ENCODE measurements at places on chromosomes 11 and 22. TPM values are rescaled to one million over a fixed set of nuclear protein-coding genes. Genes with fewer than 3 reads are reported as not detected.

Gene SLC22A25
- 0.12 TPM for polyA plus RNA-seq

Gene CD3D
- not detected for polyA plus RNA-seq

Gene PLAAT5
- polyA plus RNA-seq: 5.5 TPM

Gene OR5AP2
- not detected for polyA plus RNA-seq

Gene TANGO2
- 20.9 TPM for polyA plus RNA-seq

Gene P2RX6
- 8.4 TPM for polyA plus RNA-seq

Gene OR10D3
- polyA plus RNA-seq: not detected

Gene HBG2
- 2,582 TPM for polyA plus RNA-seq

DNA sequence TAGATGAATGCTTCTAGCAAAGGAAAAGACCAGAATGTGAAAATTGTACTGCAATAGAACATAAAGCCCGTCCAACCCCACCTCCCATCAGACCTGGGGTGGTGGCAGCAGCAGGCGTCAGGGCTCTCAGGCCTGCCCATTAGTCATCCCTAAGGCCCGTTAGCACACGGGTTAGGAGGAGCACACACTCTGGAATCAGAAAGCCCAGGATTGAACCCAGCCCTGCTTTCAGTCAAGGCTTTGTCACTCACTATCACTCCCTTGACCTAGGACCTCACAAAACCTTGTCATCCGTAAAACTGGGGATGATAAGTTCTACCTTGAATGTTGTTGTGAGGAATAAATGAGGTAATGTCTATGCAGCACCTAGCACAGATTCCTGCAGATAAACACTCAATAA is 26.9 kb downstream of the MICAL3 start:
- no peak for DNase-seq

DNA sequence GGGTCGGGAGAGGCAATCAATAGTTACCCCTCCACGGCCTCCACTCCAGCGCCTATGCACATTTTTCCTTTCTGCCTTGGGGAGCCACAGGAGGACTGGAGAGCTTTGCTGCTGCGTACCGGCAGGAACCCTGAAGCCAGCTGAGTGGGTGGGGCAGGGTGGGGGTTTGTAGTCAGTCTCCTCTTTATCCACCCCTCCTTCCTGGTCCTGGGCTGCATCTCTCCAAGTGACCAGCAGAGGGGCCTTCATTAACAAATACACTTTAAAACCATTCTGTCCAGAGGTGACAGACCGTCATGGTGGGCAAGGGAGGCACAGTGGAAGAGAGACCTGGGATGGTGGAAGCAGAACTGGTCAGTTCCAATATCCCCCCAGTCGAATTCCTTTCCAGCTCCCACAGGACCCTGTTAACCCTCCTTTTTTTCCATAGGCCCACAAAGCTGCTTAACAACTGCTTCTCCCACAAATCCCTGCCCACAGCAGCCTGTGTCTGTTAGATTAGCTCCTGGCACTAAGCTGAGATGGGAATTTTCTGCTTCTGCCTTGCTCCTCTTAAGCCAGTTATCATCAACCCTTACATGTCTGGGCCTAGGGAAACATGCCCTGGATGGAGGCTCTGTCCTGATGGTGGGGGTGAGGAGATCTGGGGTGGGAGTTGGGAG is 3.9 kb upstream of the ABCG4 start:
- no peak for DNase-seq

DNA sequence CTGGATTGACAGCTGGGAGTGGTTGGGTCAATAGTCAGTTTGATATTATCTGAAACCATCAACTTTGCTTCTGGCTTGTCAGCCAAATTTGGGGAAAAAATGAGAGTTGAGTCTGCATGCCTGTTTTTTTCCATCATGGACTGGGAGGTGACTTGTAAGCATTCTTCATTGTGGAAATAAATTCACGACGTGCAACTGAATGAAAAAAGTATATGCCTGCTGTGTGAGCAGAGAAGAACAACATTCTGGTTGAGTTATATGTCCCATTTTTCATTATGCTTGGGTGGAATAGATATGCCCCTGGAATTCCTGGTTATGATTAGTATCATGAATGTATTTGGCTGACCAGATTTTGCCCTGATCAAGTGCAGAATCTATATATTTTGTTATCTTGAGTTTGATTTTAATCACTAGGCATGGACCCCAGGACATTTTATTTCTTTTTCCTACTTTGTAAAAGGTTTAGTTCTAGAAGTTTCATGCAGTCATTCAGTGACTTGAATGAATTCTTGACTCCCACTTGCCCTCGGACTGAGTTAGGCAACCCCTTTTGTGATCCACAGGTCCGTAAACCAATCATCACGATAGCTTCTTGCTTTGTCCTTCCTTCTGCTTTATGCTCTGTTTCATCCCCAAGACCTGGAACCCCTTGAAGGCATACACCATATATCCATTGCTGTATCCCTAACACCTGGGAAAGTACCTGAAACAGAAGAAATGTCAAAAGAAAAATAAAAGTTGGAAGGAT is 205.8 kb downstream of the NAV2 start:
- no peak for DNase-seq

GRCh38 chr11:22234743-22235142 is 41.9 kb downstream of the ANO5 start:
- no peak for DNase-seq

GRCh38 chr11:105071089-105071732 is 26.1 kb upstream of the CARD16 start:
- no peak for DNase-seq

GRCh38 chr11:78227921-78228320 is 39.2 kb downstream of the USP35 start:
- no peak for DNase-seq

- no peak for DNase-seq
These were observed 33.2 kb downstream of the ABCC8 start for GRCh38 chr11:17443423-17443822.

- DNase-seq: no peak
These were observed 31.1 kb upstream of the SYT9 start for GRCh38 chr11:7220636-7221035.

DNA sequence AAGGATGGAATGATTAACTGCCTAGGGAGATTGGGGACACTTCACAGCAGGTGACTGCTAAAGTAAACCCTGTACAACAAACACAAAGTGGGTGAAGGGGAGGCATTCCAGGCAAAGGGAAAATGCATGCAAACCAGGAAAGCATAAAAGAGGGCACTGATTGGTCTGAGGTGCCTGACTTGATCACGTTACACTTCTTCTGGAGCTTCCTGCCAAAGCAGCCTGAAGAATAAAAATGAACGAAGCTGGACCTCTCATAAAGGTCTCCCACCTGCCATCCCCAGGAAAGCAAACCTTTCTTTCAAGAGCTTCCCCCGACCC is 46.7 kb upstream of the SCUBE2 start:
- DNase-seq: no peak

DNA sequence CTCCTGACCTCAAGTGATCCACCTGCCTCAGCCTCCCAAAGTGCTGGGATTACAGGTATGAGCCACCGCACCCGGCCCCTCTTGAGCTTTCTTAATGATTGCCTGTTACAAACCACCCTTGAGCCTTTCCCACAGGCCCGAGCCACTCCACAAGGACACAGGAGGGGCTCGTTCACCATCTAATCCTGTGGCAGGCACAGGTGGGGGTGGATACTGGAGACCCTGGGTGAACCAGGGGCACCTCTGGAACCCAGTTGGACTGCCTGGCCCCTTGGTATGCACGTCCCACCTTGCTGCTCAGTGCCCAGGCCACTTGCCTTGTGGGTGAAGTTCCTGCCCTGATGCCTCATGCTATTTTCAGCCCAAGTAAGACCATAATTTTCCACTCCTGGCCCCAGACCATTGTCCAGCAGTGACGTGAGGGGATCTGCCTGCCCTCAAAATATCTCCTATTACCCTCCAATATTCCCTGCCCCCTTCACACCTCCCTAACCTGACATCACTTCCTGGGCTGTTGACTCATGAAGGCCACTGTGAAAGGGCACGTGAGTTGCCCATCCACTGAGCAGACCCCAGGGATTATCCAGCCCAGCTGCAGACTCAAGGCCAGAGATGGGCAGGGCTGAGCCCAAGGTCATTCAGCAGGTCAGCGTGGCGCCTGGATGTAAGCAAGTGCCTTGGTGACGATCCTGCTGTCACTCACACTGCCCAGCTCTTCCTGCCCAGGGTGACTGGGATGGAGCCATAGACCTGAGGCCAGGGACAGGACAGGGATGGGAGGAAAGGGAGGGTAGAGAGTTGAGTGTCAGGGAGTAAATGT is 19.6 kb downstream of the P2RY2 start:
- no peak for DNase-seq

- DNase-seq: no peak
These were observed 164.0 kb upstream of the SYT13 start for GRCh38 chr11:45450189-45450588.

- DNase-seq: no peak
These were observed 1746.9 kb downstream of the LRRC4C start for GRCh38 chr11:39712581-39712980.

GRCh38 chr22:39214383-39215069 is 30.3 kb downstream of the PDGFB start:
- no peak for DNase-seq
